ENCODE measurements at places on chromosomes 3 and 15. TPM values are rescaled to one million over a fixed set of nuclear protein-coding genes. Genes with fewer than 3 reads are reported as not detected.

- no peak for DNase-seq
These were observed 976.0 kb downstream of the ROBO1 start for GRCh38 chr3:78791753-78792152.

Gene ANKRD63
- total RNA-seq, result not detected

DNA sequence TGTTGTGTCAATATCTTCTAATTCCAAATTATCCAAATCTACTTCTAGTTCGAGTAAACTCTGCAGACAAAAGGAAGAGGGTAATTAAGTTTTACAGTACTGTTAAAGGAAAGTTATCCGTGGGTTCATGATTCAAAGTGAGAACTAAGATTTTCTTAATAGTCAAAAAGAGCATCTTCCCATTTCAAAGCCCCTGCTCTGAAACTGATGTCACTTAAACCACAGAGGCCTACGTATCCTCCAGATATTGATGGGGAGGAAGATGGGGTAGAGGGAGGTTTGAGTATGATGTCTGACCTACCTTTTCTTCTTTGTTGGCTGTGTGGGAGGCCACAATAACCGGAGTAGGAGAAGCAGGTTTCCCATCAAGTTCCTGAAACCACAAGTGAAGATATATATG is 14.1 kb downstream of the MRPS22 start:
- DNase-seq, result no peak

DNA sequence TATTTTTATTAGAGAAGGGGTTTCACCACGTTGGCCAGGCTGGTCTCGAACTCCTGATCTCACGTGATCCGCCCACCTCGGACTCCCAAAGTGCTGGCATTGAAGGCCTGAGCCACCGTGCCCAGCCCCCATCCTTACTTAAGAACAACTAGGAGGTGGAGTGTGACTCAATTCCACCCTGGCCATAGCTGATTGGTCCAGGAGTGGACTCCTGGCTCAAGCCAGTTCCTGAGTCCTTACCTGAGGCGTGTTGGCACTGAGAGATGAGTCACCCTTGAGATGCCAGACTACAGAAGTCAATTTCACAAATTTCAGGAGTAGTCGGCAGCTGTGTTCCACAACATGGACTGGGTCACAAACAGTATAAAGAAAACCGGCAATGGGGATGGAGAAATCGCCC is 124.2 kb downstream of the SHQ1 start:
- DNase-seq, result no peak

All from posterior vena cava (tissue), 2 donors.